Globus pallidus (tissue), 1 donor: ENCODE measurements at places on chromosomes 16 and 17.

- DNase-seq: no peak
Measured at GRCh38 chr17:62649570-62649969, 22.1 kb downstream of the MRC2 start.

- DNase-seq: no peak
Measured at GRCh38 chr16:55101026-55101425, 170.4 kb downstream of the IRX5 start.

GRCh38 chr16:2675714-2676113 lies 6.6 kb upstream of the KCTD5 start:
- no peak for DNase-seq

- no peak for DNase-seq
Measured at GRCh38 chr16:595094-595528, 5.2 kb downstream of the RAB40C start.

GRCh38 chr17:8956465-8956902 lies 9.0 kb downstream of the PIK3R5 start:
- no peak for DNase-seq

- no peak for DNase-seq
Measured at GRCh38 chr17:970364-970763, 9.2 kb downstream of the NXN start.

DNA sequence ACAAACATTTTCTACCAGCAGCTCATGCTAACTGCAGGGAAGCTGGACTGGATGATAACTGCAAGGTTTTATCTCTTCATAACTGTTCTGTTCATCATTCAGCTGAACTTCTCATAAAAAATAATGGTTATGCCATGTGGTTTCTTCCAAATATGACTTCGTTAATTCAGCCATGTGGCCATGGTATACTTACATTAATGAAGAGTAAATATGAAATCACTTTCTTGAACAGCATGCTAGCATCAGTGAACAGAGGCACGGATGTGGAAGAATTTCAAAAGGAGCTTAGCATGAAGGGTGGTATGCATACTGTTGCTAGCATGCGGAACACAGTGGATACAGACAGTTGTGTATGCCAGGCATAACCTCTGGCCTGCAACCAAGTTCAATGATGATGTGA lies 1417.0 kb upstream of the CDH8 start:
- no peak for DNase-seq

DNA sequence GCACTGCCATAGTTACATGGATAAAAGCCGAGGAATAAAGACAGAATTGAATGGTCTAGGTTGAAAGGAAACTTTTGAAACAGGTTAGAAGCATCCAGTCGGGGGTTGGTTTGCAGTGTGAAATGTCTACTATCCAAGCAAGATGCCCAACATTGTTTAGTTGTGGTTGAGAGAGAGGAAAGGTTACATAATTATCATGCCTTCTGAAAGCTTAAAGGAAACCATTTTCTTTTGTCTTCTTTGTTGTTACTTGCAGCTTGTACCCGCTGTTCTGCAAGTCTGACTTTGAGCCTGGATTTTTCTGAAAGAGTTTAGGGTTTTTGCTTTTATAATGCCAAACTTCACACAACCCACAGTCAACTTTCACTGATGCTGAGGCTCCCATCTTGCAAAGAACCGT lies 167.9 kb downstream of the AXIN2 start:
- no peak for DNase-seq

DNA sequence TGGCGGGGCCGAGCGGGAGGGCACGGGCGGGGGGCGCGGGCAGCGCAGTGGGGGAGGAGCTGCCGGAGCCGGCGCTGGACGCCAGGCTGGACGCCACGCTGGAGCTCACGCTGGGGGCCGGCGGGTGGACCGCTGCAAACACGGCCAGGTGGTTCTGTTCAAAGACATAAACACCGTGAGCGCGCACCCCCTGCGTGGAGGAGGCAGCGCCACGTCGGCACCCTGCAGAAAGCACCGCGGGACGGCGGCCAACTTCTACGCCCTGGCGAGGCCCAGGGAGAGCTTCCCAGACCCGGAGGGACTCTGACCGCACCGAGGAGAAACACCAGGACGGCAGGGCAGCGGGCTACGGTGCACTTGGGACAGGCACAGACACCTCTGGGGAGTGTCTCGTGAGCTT lies 29.3 kb downstream of the UNKL start:
- no peak for DNase-seq

DNA sequence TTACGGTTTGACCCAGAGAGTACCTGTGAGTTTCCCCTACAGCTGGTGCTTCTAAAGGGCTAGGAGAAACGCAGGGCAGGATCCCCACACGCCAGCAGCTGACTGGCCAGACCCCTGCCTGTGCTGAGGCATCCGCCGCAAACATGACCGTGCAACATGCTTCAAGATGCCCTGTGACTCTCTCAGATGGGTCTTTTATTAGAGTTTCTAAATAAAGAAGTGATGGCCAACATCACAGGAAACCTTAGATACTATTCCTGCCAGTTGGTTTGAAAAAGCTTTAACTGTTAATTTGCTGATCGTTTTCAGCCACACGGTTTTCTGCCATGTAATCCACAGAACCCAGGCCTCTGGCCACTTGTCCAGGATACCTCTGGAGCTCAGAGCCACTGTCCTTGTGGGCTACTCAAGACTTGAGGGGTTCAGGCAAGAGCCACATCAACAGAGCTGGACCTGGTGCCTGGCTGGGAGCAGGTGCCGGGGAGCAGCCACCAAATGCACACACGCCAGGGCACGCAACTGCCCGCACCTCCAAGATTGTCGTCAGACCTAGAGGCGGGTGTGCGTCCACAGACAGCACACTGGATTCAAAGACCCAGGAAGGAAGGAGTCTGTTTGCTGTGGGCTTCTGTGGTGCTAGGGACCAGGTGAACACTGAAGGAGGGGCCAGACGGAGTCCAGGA lies 118.4 kb downstream of the ZNF778 start:
- DNase-seq: no peak

DNA sequence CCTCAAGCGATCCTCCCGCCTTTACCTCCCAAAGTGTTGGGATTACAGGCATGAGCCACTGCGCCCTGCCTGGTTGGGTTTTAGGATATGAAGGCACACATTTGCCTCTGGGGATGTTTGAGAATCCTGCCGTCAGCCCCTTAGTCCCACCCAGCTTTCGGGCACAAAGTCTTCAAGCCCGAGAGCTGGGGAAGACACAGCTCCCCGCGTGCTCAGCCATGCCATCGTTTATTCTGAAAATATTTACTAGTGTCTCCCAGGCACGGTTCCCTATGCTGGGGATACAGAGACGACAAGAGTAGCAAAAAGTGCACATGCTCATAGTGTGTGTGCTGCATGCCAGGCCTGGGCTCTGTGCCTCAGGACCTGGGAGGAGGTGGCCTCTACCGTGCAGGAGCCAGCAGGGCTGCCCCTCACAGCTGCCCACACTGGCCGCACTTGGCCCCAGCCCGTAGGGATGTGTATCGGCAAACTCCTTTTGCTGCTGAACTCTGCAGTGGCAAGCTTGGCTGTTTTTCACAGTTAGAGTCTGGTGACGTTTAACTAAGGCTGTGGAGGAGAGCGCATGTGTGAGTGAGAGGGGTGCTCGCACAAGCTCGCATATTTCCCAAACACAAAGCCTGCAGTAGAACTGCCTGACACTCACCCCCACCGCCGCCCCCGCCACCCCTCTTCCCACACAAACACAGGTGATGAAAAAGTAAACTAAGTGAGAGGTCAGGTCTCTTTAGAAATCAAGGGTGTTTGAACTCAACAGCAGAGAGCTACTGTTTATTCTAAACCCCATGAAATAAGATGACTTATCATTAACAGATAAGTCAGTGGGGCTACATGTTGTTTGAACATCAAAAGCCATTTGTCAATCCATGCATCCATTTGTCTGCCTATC lies 266.4 kb downstream of the MRTFB start:
- no peak for DNase-seq
